ENCODE measurements at places on chromosomes 6 and 20.

- no peak for DNase-seq
These were observed 137.5 kb downstream of the ZFP64 start for GRCh38 chr20:52054123-52054522.

- no peak for DNase-seq
These were observed 317.3 kb upstream of the CDH4 start for GRCh38 chr20:60934724-60935123.

DNA sequence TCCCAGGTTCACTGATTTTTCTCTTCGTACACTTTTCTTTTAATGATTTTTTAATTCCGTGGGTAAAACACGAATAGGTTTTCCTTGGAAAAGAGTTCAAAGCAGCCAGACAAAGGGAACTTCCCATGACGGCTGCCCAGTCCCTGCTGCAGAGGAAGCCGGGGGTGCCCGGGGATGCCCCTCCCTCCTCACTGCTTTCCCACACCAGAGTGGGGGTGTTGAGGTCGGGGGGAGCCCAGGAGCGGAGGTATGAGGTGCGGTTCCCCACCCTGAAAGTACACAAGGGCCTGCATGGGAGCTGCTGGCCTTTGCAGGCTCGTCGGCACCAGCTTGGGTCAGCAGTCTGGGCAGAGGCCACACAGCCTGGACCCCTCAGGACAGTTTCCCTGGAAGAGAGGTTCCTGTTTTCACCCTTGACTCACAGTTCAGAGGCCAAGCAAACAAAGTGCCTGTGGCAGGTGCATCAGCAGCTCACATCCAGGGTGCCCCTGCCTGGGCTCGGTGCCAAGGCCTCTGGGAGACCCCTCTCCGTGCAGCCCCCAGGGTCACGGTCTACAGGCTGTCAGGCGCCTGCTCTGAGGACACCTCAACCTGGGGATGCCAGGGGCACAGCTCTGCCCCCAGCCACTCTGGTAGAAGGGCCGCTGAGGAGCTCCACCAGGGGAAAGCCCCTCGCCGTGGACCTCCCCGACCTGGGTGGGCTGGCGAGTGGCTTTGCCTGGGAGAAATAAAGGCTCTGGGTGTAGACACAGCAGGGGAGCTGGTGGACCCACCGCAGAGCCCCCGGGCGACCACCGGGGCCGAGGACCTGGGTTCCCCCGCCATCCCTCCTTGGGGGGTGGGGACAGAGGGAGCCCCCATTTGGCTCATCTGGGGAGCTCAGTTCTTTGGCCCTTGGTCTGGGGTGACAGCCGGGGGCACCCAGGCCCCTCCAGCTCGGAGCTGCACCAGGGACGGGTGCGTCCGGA is 15.4 kb upstream of the CHRNA4 start:
- no peak for DNase-seq

- peak; percentile 15 for DNase-seq
These were observed 1348.2 kb upstream of the GJE1 start for GRCh38 chr6:140784573-140784972.

GRCh38 chr20:36584018-36584481 is 10.7 kb downstream of the TGIF2 start:
- DNase-seq = no peak

- peak; percentile 86 for DNase-seq
These were observed 318.7 kb downstream of the RFPL4B start for GRCh38 chr6:112665815-112666214.

GRCh38 chr6:41649596-41649995 is 11.3 kb downstream of the MDFI start:
- DNase-seq = no peak
